ENCODE measurements at places on chromosomes 12 and 14. TPM values are rescaled to one million over a fixed set of nuclear protein-coding genes. Genes with fewer than 3 reads are reported as not detected.

KLRD1 gene
- total RNA-seq: 0.70 TPM

RILPL2 gene
- total RNA-seq: 7.5 TPM

GPR84 gene
- total RNA-seq: 0.39 TPM

ANKS1B gene
- total RNA-seq: 0.86 TPM

TRIM9 gene
- 0.18 TPM for total RNA-seq

LBHD2 gene
- not detected for total RNA-seq

TDP1 gene
- total RNA-seq: 69.6 TPM

GPR65 gene
- total RNA-seq: 15.3 TPM

CLEC9A gene
- not detected for total RNA-seq

CLEC4D gene
- not detected for total RNA-seq

MGST1 gene
- total RNA-seq: 1.2 TPM

SOAT2 gene
- 0.45 TPM for total RNA-seq

RIPK3 gene
- total RNA-seq: 34.6 TPM

CPNE6 gene
- total RNA-seq: not detected

INHBE gene
- not detected for total RNA-seq

OLR1 gene
- total RNA-seq: not detected

AVPR1A gene
- not detected for total RNA-seq

CAPS2 gene
- total RNA-seq: 2.3 TPM

SCYL2 gene
- 37.7 TPM for total RNA-seq

Data from T-helper 2 cell treated with Interferon-gamma antibody and Interleukin-4, amounts not matched to agents 100 ng/mL and 5 ng/mL, for 36 hours (primary cell).